ENCODE measurements at places on chromosomes 4 and X.

- no peak for DNase-seq
Observed at GRCh38 chrX:18887177-18887824, 96.6 kb downstream of the PHKA2 start.

- no peak for DNase-seq
Observed at GRCh38 chr4:8236106-8236919, 33.2 kb upstream of the HTRA3 start.

- DNase-seq = no peak
Observed at GRCh38 chrX:1106478-1107210, 105.8 kb downstream of the CRLF2 start.

- no peak for DNase-seq
Observed at GRCh38 chr4:110610940-110611831, 11.7 kb downstream of the PITX2 start.

- DNase-seq = no peak
Observed at GRCh38 chr4:115711575-115711974, 598.2 kb upstream of the NDST4 start.

GRCh38 chr4:99404595-99405287 lies 30.4 kb downstream of the ADH7 start:
- DNase-seq = no peak

- DNase-seq = no peak
Observed at GRCh38 chr4:173461170-173461569, 62.3 kb upstream of the SCRG1 start.

DNA sequence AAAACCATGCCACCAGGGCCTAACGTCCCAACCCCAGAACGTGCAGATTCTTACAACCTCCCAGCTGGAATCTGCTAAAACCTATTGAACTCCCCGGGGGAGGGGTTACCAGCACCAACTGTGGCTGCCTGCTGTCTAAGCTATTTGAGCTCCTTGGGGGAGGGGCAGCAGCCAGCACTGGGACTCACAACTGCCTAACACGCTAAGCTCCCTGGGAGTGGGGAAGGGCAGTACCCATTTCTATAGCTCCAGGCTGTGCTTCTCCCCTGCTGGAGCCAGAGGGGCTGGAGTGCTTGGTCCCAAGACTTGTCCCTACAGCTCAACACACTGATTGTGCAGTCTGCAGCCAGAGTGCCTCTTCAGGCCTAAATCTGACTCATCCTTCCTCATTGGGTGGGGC lies 459.8 kb upstream of the FGF16 start:
- DNase-seq = no peak

DNA sequence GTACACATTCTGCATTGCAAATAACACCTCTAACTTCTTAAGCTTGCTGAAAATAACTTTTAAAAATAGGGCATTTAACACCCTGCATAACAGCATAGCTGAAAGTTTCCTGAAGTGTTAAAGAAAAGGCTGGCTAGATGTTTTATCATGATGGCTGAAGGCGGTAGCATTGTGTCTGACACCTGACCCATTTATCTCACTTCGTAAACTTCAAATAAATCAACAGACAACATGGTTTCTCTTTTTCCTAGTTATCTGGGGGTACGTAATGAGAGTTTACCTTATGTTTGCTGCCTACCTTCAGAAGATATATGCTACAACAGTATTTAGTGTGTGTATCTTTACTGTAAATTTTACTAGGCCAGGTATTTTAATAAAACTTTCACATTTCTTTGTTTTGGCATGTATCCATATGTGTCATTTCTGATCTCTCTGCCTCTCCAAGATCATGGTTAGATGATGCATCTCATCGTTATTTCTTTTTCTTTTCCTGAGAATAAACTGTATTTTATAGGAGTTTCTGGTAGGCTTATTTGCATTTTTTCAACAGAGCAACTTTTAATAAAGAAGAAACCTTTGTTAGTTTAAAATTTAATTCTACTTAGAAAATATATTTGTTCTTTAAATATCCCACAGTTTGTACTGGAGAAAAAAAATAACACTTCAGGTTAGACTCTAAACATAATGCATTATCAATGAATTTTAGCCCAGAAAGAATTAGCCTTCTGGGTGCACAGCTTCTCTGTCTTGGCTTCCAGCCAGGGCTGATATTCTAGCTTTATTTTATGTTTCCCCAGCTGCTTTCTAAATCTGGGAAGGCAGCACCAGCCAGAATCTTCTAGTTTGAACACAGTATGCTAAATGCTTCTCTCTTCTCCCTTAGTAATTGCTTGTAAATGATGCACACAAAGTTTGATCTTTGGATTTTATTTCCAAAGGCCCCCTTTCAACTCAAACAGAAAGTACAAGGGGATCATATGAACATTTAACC lies 2.9 kb downstream of the NDST4 start:
- DNase-seq = peak; percentile 92

DNA sequence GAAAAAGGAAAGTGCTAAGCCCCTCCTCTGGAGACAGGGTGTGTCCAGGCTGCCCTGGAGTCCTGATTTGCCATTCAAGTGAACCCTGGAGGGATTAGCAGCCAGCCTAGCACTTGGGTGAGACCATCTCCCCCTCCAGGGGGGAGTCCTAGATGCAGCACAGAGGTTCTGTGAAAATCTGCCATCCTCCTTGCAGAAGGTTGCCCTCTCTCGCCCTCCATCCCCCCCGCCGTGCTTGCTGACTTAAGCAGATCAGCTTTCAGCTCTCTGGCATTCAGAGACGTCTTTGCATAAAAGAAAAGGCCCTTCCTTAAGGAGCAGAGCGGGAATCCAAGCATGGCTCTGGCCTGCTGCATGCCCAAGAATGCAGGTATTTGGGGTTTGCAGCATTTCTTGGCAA lies 102.1 kb upstream of the SCML1 start:
- peak; percentile 64 for DNase-seq

DNA sequence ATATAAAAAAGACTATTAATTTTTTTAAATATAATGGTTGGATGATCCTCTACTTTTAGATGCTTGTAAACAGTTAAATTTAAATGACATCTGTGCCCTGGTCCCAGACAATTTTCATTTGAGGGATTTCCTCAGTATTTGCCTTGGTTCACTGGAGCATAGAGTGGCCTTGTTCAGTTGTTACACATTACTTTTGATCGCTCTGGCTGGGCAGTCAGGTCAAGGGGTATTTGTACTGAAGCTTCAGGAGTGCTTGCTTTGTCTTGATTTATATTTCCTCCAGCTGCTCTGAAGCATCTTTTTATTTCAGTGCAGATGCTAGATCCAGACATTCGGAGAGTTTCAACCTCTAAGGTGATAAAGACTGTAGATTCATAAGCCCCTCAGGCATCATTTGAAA lies 50.0 kb downstream of the COMMD8 start:
- no peak for DNase-seq

DNA sequence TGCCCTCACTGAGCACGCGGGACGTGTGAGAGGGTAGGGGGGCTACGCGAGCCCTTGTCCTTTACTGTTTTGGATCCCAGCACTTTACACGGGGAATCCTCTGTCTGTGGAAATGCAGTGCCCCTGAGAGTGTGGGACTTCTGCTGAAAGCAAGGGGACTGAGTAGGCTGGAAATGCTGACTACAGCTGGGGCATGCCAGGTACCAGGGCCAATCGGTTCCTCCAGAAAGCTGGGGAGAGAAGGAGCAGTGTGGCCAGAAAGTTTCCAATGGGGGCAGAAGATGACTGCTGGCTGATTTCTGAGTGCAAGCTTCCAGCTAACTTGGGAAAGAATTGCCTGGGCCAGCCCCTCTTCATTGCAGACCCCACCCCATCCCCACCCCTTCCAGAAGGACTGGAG lies 1.5 kb downstream of the NHSL2 start:
- no peak for DNase-seq

DNA sequence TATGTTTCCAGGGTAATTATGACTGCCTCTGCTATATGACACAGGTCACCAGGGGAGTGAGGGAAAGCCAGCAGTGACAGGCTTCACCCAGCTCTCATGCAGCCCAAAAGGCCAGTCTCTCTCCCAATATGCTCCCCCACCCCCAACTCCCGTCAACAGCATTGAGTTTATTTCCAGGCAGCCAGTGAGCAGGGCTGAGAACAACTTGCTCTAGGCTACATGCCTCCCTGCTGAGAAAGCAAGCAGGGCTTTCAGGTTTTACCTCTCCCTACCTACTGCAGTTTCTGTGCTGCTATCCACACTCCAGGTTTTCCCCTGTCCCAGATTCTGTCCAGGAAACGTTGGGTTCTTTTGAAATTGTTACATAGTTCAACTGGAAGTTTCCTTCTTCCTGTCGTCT lies 291.4 kb downstream of the PABPC4L start:
- no peak for DNase-seq

- no peak for DNase-seq
Observed at GRCh38 chr4:48343035-48343434, 1.7 kb downstream of the SLAIN2 start.

GRCh38 chrX:1598876-1599790 lies 7.7 kb downstream of the AKAP17A start:
- DNase-seq = no peak

DNA sequence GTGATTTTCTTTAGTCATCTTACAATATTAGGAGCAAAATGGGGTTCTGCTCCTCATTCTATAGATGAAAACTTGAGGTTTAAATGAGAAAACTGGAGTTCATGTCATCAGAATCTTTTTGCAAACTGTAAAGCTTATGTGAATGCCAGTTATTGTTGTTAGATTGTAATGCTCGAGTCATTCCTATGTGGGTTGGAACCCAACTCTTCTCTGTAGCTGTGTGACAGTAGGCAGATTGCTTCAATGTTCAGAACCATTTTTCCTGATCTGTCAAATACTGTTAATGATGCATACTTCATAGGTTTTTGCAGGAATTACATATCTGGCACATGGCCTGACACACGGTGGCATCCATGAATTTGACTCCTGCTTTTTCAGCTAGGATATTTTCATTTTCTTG lies 178.9 kb downstream of the RAPGEF2 start:
- no peak for DNase-seq

Data from NCI-H1092 (cell line).